ENCODE measurements at places on chromosomes 4 and X.

DNA sequence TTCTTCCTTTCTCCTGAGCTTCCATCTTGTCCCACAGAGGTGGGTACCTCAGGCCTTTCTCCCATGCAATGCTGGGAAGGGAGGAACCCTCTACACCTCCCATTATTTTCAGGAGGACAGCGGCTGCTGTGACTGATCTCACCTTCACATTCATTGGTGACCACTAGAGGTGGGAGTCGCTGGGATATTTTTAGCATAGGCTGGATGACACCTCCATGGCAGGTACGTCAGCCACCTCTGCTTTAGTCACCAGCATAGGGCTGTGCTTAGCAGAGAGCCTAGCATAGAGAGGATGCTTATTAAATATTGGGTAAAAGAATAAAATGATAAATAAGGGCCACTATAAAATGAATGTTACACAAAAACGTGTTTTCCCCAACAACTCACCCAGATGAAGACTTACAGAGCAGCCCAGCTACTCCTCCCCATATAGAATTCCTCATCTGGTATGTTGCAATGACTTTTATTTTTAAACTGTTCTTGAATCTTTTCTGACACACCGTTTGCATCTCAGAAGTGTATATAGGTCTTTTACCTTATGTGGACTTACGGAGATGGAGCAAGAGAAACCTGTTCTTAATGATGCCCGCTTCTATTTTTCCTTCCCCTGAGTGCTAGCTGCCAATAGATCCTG lies 60.9 kb upstream of the SORBS2 start:
- DNase-seq = no peak

- DNase-seq = no peak
Measured at GRCh38 chr4:147732518-147733235, 789 bp downstream of the ARHGAP10 start.

- DNase-seq = no peak
Measured at GRCh38 chr4:87419578-87420249, 2.7 kb upstream of the NUDT9 start.

- DNase-seq = no peak
Measured at GRCh38 chrX:102599951-102600579, 750 bp downstream of the ARMCX5 start.

- DNase-seq = no peak
Measured at GRCh38 chrX:74346088-74346487, 42.1 kb downstream of the ZCCHC13 start.

- no peak for DNase-seq
Measured at GRCh38 chrX:576904-577560, 53.6 kb upstream of the SHOX start.

- DNase-seq = no peak
Measured at GRCh38 chr4:145540235-145540634, 58.6 kb downstream of the SMAD1 start.
